ENCODE measurements at places on chromosomes 2 and 18. TPM values are rescaled to one million over a fixed set of nuclear protein-coding genes. Genes with fewer than 3 reads are reported as not detected.

Gene HSPD1
- total RNA-seq = 212 TPM

Gene CD8B
- total RNA-seq = not detected

- DNase-seq = no peak
Measured at GRCh38 chr2:106059416-106060065, 134.6 kb downstream of the UXS1 start.

DNA sequence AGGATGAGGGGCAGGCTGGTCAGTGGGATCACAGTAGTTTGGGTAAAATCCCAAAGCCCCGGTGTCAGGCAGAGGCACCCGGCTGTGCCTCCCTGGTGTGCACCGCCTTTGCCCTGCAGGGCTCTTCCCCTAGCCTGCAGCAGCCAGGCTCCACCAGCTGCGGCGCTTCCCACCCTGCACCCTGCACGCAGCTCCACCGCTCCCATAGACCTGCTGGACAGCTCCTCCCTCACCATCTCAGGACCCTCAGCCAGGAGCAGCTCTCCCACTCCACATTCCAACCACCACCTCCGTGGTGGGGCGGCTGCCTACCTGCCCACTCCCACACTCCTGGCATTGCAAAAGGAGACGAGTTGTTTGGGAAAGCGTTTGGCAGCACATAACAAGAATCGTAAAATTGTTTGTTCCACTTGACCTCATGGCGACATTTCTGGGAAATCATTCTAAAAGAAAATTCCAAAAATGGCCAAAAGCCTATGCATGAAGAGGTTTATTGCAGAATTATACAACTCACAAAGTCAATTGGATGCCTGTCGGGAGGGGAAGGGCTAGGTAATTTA lies 287.4 kb upstream of the HDAC4 start:
- DNase-seq = peak; percentile 47

GRCh38 chr2:150586858-150587257 lies 99.4 kb upstream of the RND3 start:
- DNase-seq = no peak

GRCh38 chr18:26863921-26864497 lies 1.5 kb downstream of the AQP4 start:
- DNase-seq = no peak

DNA sequence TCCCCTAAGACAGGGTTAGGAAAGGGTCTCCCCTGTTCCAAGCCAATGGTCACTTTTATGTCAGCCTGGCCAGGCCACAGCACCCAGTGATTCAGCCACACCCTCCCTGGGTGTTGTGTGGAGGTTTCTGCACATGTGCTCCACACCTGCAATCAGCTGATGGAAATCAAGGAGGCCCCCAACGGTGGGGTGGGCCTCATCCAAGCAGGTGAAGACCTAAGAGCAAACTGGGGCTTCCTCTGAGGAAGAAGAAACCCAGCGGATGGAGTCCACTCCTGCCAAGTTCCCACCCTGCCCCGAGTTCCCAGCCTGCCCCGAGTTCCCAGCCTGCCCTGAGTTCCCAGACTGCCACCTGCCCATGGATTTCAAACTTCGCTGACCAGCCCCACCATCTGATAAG lies 55.4 kb downstream of the KIF1A start:
- DNase-seq = no peak

All from endothelial cell (in vitro differentiated cells).